Omental fat pad (tissue), 4 donors: ENCODE measurements at places on chromosomes 1 and 21.

GRCh38 chr1:38817267-38818174 lies 42.1 kb downstream of the RRAGC start:
- DNase-seq: no peak

DNA sequence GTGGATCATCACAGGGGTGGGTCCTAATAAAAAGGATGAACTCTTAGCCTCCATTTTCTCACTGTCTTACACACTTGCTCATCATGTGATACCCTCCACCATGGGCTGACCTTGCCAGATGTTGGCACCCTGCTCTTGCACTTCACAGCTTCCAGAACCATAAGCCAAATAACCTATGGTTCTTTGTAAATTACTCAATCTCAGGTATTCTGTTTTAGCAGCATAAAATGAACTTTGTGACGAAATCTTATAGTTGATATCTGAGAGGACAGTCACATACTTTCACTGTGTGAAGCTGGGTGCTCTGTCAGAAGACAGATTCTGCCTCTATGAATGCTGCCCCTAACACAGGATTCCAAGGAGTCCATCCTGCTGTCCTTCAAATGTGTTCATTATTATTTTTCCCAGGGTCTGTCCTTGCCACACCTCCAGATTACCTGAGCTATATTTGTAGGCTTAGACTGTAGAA lies 13.8 kb downstream of the DUSP10 start:
- no peak for DNase-seq

GRCh38 chr1:4847711-4848110 lies 193.3 kb downstream of the AJAP1 start:
- DNase-seq: no peak

GRCh38 chr1:234841710-234842231 lies 231.8 kb upstream of the IRF2BP2 start:
- no peak for DNase-seq

DNA sequence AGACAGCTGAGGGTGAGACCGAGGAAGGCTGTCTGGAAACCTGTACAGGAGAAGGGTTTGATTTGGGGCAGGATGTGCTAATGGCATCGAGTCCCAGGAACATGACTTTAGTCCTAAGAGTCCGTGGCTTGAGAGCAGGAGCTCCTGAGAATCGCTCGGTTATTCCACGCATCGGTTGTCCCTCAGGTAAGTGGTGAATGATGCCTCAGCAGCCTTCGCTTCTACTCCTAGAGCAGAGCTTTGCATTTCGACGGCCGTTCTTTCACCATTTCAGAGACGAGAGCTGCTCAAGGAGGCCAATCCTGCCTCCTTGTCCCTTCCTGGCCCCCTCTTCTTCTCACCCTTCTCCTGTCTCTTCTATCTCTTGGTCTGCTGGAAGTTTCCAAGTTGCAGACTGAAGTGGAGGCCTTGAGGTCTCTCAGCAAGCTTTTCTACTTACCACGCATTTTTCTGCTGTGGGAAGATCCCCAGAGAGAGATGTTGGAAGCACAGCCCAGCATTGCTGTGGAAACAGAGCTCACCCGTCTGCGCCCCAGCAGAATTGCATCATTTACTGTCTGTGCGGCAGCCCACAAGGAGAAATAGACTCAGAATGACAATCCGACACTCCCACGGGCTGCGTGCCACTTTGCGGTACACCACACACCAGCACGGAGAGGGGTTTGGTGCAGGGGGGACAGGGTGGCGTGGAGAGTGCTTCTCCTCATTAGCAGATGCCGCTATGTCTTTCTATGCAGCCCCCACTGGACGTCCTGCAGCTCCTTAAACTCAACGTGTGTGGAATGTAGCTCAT lies 270.7 kb upstream of the C1orf174 start:
- no peak for DNase-seq

DNA sequence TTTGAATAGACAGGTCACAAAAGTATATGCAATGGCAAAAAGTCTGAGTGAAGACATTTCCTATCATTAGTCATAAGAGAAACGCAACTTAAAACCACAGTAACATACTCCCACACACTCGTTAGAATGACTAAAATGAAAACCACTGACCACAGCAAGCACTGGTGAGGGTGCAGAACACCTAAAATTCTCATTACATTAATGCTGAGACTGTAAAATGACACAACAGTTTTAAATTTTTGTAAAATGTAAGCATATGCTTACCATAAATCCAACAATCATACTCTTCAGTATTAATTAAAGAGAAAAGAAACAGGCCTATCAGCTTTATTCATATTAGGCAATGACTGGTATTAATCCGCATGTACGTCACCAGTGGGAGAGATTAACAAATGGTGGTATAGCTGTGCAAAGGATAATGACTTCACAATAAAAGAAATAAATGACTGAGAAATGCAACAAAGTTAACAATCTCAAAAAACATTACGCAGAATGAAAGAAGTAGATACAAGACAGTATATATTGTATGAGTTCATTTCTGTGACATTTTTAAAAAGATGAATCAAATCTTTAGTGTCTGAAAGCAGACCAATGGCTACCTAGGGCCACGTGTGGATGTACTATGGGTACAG lies 253.5 kb downstream of the AKT3 start:
- DNase-seq: no peak

GRCh38 chr1:231921646-231922345 lies 295.2 kb downstream of the DISC1 start:
- no peak for DNase-seq

DNA sequence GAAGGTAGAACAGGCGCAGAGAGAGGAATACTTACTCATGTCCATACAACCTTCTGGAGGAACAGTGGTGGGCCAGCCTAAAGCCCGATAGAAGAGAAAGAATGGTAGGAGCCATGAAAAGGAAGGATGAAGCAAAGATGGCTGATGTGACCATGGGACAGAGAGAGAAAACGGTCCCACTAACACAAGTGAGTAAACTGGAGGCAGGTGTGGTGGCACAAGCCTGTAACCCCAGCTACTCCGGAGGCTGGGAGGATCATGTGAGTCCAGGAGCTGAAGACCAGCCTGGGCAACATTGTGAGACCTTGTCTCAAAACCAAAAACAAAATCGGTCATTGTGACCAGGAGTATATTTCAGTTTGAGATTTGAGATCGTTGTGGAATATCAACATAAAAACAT lies 49.4 kb downstream of the C1orf198 start:
- no peak for DNase-seq

GRCh38 chr1:169001353-169001752 lies 105.1 kb upstream of the ATP1B1 start:
- no peak for DNase-seq

DNA sequence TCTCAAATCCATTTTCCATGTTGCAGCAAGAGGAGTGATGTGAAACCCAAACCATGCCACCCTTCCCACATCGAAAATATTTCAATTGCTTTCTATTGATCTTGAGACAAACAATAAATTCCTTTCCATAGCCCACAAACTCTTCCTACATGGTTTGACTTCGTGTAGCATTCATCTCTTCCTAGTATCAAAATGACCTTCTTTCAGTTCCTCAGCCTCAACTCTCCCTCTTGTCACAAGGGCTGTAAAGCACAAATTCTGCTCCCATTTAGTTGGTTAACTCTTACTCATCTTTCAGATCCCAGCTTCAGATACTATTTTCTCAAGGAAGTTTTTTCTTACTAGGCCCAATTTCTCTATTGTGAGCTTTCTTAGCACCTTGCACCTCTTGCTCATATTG lies 99.0 kb downstream of the ZNF281 start:
- DNase-seq: no peak
